ENCODE measurements at places on chromosomes 11 and 22.

GRCh38 chr11:133934599-133935550 is 21.9 kb downstream of the IGSF9B start:
- DNase-seq = peak; percentile 40

GRCh38 chr11:61757213-61757862 is 4.9 kb downstream of the MYRF start:
- no peak for DNase-seq

GRCh38 chr11:31810779-31811647 is at the start of gene PAX6:
TSS of gene PAX6 (minus strand) at chr11:31811322. CDS start at chr11:31806411, 4,911 bp downstream.
- DNase-seq = peak; percentile 83

- DNase-seq = no peak
Measured at GRCh38 chr22:41585898-41586297, 3.7 kb downstream of the PMM1 start.

DNA sequence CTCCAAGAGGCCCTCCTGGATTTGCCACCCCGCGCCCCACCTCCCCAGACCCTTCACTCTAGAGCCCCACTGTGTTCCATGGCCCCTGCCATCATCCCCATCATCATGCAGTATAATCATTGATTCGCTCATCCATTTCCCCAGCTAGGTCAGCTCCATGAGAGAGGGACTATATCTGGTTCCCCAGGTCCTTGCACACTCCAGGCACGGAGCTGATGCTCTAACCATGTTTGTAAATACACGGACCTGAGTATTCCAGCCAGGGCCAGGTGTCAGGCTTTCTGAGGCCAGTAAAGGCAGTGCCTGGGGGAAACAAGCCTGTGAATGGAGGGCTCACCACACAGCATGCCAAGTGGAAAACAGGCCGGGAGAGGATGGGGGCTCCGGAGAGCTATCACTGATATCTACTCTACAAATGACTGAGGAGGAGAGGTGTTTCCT is 27.1 kb upstream of the OAF start:
- no peak for DNase-seq

DNA sequence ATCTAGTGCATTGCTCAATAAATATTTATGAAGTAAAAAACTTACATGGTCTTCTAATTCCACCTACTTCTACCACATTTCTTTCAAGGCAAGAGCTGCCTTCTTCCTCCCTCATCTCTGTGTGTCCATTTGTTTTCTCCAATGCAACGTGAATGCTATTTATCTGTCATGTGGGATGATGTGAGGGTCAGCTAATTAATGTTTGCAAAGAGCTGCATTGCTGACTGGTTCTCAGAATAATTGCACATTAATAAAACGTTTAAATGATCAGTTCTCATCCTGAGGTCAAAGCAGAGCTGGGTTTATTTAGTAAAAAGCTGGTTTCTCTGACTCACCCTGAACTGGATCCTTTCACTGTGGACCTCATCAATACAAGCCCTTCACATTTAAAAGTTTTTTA is 8.7 kb downstream of the TENM4 start:
- no peak for DNase-seq

DNA sequence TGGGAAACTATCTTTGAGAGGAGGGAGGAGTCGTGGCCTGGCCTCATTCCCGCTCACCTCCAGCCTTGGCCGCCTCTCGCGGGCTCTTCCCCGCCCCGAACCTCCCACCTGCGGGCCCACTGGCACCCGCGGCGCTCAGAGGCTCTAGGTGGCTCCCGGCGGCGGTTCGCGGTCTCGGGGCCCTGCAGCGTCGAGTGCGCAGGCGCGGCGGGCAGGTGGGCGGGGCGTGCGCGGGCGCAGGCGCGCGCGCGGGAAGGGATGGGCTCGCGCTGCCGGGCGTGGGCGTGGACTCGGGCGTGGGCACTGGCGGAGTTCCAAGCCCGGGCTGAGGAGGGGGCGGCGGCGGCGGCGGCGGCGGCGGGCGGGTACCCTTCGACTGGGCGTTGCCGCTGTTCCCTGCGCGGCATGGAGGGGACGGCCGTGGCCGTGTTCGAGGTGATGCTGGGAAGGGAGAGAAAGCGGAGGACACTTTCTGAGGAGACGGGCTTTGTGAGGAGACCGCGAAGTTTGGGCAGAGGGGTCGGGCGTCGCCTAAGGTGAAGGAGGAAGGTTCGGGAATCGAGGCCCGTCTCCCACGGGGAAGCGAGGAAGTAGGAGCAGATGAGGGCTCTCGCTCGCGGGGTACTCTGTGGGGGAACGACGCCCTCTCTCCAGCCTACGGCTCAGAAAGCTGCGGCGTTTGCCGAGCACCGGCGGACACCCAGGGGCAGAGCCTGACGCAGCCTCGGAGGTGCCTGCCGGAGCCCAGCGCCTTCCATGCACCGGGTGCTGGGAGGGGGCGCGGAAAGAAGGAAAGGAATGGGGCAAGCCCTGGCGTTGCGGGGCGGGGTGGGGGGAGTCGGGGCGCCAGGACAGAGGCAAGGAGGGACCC is 15.7 kb upstream of the SPTBN2 start:
- DNase-seq = peak; percentile 44

DNA sequence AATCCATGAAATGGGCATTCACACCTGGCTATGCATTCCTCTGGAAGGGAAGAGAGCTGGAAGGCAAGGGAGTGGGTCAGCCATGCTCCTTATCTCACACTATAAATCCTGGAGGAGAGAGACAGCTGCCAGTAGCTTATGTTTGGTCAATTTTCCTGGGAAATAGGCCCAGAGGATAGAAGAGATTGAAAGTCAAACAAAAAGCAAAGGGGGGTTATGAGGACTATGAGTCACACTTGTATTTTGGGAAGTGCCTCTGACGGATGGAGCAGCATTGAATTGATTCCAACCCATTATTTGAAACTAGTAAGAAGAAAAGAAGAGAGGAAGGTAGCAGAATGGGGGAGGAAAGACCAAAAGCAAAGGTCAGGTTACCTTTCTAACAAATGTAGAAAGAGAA is 25.0 kb downstream of the SNX19 start:
- peak; percentile 16 for DNase-seq

- DNase-seq = peak; percentile 9
Measured at GRCh38 chr11:46072172-46072964, 48.9 kb downstream of the PHF21A start.

- DNase-seq = no peak
Measured at GRCh38 chr22:36212901-36213300, 11.3 kb upstream of the APOL4 start.

- DNase-seq = no peak
Measured at GRCh38 chr22:30643055-30643875, 7.7 kb downstream of the SLC35E4 start.

DNA sequence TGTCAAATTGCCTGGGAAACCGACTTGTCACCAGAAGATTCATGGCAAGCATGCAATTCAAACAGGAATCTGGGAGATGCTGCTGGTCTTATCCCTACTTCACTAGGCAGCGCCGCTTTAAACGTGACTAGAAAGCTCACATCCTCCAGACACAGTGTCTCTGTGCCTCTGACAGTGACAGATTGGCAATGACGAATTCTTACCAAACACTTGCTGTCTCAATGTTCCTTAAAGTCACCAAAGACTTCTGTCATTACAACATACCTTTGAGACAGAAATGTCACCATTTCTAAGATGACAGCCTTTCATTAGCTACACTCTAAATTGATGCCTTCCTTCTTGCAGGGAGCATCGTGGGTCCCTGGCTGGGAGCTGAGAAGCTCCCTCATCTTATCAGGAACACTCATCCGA is 197.8 kb downstream of the CWF19L2 start:
- no peak for DNase-seq

- DNase-seq = peak; percentile 20
Measured at GRCh38 chr11:59188954-59189353, 17.0 kb downstream of the DTX4 start.

GRCh38 chr22:27099946-27100722 is 442.7 kb downstream of the MIAT start:
- DNase-seq = no peak

- DNase-seq = peak; percentile 18
Measured at GRCh38 chr22:22085702-22086500, 103.3 kb upstream of the TOP3B start.

DNA sequence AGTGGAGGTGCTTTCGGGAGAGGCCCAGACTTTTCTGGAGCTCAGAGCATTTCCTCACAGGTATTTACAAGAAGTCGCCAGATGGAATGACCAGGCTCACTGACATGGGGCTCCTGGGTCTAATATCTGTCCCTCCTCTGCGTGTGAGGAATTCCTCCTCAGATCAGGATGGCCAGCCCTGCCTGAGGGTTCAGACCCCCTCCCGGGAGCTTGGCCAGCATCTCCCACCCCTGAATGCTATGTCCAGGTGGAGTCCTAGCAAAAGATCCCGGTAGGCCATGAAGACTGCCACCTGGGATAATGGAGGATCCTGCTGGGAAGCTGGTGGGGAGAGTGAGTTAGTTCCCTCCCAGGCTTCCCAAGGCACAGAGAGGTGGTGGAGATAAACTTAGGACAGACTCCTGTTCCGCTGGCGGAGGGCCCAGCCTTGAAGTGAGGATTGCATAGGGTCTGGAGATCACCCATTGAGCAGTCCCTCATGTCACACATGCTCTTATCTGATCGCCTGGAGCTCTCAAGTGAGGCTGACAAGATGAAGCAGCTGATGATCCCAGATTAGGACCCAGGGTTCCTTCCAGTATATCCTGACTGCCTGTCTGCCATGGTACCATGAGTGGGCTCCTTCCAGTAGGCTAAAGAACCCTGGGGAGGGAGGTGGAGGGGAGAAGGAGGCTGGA is 5.7 kb downstream of the OAF start:
- no peak for DNase-seq

GRCh38 chr11:17506314-17506713 is 29.7 kb upstream of the ABCC8 start:
- no peak for DNase-seq

- no peak for DNase-seq
Measured at GRCh38 chr11:7511401-7511800, 2.4 kb upstream of the PPFIBP2 start.

GRCh38 chr22:23752750-23753149 is 1.5 kb downstream of the VPREB3 start:
- no peak for DNase-seq

DNA sequence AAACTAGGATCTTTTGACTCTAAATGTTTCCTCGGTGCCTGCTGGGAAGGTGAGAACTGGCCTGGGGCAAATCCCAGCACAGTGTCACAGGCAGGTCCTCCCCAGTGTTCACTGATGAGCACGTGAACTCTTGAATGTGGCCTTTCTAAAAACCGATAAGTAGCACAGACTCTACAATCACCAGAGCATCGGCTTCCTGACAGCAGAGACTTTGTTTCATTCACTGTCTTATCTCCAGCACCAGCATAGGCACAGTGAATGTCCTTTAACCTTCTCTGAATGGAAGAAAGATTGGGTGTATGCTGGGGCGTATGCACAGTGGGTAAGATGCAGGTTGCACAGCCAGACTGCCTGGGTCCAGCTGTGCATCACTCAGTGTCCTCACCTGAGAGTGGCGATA is 59.3 kb upstream of the EIF3D start:
- no peak for DNase-seq

- no peak for DNase-seq
Measured at GRCh38 chr11:102385085-102386007, 38.3 kb downstream of the BIRC2 start.

DNA sequence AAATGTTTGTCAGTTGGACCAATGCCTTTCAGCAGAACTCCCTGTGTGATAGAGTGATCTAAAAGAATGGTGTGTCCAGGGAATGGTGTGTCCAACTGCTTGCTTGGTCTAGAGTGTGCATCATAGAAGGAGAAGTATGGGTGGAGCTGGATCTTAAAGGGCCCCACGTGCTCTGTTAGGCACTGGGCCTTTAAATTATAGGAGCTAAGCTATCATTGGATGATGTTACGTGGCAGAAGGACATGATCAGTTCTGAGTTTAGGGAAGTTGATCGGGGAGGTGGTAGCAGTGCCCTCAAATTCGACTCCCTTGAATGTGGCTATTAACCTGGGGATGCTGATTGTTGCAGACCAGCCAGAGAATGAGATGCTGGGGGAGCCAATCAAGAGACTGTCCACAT is 16.4 kb downstream of the STX3 start:
- DNase-seq = no peak

DNA sequence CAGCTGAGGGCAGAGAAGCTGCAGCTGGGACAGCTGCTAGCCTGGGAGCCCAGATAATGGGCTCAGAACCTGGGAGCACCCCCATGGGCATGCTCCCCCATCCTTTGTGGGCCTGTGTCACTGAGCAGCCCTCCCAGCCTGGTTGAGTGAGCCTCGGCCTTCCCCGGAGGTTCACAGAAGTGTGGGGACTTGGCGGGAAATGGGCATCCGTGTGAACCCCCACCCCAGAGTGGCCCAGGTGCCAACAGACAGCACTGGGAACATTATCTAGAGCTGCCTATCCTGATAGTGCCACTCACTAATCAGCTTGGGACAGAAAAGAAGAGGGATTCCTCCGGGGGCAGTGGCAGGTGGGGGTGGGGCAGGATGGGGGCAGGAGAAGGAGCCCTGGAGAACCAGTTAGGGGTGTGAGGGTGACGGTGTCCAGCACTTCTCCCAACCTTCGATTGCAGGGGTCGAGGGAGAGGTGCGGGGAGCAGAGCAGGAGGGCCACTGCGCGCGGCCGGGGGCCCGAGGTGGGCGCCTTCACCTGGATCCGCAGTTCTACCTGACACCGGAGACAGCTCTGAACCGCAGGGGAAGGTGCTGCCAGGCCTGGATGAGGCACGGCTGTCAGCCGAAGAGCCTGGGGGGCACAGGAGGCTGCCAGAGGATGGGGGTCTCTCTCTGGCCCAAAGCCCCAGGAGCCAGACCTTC is 33.1 kb downstream of the FLRT1 start:
- DNase-seq = no peak

GRCh38 chr11:44825058-44825785 is 98.5 kb downstream of the TSPAN18 start:
- DNase-seq = no peak

- peak; percentile 36 for DNase-seq
Measured at GRCh38 chr11:60193687-60194433, 11.0 kb upstream of the MS4A6A start.

DNA sequence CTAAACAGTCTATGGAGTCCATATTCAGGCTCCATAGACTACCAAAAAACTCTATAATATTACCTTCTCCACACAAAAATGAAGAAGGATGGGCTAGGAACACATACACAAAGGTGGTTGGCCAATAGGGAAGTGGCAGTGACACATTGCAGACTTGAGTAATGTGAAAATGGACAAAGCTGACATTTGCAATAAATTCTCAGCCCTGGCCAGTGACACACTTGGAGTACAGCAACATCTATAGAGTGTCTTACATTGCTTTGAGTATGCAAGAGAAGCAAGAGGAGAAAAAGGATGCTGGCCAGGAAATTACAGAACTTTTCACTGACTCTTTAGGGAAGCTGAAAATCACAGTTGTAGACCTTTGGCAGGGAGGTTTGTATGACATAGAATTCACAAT is 7.3 kb upstream of the OR52W1 start:
- no peak for DNase-seq

DNA sequence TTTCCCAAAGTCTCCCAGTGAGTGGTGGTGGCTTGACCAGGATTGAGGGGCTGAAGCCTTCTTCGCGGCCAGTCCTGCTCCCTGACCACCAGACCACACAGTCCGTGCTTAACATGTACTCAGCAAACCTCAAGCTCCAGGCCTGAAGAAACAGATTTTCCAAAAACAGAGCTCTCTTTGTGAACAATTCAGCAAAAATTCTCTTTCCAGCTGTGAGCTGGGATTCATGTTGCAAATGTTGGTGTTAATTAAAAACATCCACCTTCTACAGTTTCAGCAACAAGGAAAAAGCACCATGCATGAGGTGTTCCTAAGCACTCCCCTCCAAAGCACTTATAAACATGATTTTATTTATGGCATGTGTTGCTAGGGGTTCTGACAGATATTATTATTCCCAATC is 129.5 kb downstream of the ETS1 start:
- DNase-seq = peak; percentile 84
